CD4-positive, alpha-beta T cell treated with Interleukin-6 for 4 hours (primary cell): ENCODE measurements at places on chromosomes 1 and 21.

- DNase-seq: no peak
Observed at GRCh38 chr1:33649759-33650158, 177.3 kb downstream of the ZSCAN20 start.

DNA sequence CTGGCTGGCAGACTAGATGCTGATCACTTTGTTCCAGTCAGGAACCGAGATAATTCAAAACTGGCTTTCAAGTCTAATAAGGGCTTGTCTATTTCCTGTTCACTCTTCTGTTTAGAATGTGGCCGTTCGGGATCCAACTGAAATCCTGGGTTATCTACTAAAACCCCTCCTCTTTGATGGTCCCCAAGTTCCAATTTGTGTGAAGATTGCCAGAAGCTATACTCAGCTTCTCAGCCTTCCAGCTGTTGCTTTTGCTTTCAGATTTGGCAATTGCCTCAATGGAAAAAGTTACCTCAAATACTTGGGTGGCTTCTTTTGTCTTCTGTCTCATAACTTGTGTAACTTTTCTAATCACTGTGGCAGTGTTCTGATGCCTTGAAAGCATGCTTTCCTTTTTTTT is 43.7 kb downstream of the BTBD8 start:
- no peak for DNase-seq

DNA sequence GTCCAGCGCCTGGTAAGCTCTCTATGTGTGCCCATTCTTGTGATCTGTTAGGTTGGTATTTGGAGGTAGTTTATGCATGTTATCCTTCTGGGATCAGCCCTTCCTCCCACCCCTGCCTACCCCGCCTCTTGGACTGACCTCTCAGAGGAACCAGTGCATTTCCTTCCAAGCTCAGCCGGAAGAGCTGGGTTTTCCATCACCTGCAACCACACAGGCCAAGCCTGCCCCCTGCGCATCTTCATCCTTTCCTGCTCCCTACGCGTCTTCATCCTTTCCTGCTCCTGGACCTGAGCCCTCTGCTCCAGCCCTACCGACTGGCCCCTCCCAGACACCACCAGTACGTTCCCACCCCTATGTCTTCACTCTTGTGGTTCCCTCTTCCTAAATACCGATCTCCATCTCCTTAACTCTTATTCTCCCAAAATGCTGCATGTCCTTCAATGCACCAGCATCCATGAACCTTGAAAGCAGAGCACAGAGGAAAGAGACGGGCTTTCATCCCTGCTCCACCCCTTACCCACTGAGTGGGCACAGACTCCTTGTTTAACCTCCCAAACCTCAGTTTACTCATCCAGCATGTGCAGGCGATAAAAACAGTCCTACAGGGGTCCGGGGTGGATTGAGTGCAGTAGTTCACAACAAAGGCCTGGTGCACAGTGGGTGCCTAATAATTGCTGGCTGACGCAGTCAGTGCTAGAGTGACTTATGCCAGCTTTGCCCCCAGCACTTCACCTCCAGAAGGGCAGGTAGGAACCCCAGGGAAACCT is 526.3 kb downstream of the MATN1 start:
- DNase-seq: no peak

GRCh38 chr1:223430236-223430635 is 37.0 kb downstream of the CCDC185 start:
- no peak for DNase-seq

DNA sequence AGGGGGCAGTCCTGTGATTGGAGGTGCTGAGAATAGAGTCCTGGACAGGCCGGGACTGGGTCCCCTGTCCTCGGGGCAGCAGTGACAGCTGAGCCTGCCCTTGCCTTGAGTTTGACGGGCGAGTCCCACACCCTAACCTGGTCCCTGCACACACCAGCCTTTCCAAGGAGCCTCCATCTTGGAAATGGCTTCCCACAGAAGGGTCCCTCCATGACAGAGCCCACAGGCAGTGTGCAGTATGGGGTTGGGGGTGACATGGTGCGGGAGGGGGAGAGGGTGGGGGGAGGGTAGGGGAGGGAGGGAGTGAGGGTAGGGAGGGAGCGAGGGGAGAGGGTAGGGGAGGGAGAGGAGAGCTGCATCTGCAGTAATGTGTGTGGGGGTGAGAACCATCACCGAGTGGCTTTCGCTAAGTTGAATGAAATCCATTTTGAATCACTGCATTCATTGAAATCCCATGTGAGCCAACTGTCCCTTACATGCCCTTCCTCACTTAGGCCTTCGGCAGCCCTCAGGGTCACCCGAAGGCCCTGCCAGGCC is 10.1 kb upstream of the TMEM52 start:
- DNase-seq: no peak

DNA sequence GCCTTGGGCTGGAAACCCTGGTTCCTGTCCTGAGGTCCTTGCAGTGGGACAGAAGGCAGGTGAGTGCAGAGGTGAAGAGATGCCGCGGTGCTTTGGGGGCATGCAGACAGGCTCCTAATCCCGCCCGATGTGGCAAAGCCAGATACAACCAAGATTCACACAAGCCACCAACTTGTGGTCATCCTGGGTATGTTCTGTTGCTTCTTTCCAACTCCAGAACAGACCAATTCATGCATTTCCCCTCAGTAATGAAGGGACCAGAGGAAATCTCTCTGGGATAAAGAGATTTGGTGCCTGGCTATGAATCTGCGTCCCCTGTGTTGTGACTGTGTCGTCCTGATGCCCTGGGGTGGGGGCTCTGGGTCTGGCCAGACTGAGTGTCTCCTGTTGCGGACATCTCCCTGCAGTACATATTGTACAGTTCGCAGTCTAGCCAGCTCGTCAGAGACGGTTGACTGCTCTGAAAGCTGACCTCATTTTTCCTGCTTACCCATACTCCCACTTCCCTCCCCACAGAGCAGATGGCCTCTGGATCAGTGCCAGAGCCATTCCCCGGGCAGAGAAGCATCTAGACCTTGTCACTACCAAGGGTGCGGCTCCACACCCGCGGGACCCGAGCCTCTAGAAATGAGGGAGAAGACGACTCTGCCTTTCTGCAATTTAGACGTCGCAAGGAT is 216.3 kb downstream of the KIF26B start:
- DNase-seq: no peak

GRCh38 chr1:24151175-24151533 is 8.2 kb upstream of the IL22RA1 start:
- DNase-seq: no peak

DNA sequence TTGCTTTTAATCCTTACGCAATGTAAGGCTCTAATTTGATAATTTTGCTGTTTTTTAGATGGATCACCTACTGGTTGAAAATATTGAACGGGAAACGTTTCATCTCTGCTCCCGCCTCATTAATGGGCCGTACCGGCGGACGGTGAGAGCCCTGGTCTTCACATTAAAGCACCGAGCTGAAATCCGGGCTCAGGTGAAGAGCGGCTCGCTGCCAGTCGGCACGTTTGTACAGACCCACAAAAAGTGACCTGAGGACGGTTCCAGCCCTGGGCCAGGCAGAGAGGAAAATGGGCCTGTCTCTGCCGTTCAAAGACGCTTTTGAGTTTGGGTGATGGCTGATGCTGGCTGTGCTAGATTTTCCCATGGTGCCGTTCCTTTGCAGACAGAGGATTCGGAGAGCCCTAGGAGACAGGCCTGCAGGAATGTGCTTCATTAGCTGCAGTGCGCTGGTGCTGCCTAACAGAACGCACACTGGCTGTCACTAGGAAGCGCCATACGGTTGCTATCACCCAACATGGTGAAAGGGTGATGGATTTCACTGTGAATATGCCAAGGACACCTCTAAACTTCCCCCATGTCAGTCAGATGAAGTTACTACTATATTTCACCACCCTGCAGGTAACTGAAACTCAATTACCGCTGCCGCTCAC is 42.9 kb downstream of the TCEANC2 start:
- no peak for DNase-seq

DNA sequence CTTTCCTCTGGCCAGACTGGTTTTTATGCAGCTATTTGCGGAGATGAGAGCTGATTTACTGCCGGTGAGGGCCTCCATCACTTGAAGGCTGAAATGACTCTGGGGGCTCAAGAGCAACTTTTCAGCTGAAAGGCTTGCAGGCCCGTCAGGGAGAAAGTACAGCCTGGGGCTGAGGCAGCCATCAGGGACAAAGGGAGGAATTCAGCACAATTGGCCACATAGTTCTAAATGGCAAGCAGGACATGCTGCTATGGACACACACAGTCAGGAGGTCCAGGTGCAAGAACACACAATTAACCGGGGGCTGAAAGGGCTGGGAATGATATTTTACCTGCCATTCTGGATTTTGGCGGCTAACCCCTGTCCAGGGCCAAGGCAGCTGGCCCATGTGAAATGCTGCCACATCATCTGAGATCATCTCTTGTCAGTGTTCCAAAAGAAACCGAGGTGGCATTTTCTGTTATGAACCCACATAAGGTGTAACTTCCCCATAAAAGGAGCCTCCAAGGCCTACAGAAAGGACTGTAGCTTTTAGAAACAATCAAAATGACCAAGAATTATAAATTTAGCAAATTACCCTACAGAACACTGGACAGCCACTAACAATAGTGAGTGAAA is 58.2 kb downstream of the LMX1A start:
- no peak for DNase-seq

DNA sequence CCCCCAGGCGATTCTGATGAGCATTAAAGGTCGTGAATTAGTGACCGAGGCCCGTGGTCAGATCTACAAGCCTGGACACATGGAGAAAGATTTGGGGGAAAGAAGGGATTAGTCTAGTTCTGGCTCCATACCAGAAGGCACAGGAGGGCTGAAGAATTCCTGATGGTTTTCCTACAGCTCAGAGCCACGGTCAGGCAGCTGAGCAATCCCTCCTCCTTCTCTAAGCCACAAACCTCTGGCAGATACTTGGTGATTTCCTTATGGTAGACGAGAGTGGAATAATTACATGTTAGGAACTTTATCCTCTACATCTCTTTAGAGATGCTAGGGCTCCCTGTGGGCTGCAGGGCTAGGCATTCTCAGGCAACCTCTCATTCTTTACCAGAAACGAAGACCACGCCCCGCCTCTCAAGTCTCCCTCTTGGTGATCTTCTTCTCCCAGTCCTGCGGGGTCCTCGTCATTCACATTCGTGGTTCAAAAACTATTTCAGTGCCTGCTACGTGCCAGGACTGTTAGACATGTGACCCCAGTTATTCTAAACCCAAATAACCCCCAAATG is 20.5 kb upstream of the ZBTB18 start:
- DNase-seq: no peak

GRCh38 chr1:222136869-222137268 is 395.0 kb upstream of the DUSP10 start:
- no peak for DNase-seq

DNA sequence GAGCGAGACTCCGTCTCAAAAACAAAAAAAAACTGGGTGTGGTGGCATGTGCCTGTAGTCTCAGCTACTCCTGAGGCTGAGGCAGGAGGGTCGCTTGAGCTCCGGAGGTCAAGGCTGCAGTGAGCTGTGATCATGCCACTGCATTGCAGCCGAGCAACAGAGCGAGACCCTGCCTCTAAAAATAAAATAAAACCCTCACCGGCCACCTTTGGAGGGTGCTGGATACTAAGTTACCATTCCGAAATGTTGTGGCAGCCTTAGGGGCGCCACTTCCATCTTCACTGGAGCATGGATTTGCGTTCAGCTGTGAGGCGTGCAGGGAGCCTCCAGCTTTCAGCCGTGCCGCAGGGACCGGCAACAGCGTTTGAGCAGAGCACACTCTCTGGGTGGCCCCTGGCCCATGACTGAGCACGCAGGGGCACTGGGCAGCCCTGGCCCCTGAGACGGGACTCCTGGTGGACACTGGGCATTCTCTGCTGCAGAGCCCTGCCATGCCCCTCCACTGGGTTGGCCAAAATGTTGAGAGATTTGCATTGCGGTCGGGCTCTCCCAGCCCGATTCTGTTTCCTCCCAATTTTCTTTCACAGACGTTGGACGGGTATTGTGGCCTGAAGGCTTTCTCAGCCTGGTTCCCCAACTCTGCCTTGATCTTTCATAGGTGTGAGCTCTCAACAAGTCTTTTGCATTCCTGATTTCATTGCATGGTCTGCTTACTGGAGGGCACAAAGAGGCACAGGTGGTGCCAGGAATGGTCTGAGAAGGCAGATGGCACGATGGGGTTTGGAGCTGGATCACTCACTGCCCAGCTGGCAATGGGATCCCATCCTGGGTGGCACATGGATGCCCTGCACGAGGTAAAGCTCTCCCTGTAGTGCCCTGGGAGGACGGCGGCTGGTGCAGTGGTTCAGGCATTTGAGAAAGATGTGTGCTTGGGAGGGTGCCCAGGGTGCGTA is 5.8 kb upstream of the CFAP74 start:
- DNase-seq: no peak

DNA sequence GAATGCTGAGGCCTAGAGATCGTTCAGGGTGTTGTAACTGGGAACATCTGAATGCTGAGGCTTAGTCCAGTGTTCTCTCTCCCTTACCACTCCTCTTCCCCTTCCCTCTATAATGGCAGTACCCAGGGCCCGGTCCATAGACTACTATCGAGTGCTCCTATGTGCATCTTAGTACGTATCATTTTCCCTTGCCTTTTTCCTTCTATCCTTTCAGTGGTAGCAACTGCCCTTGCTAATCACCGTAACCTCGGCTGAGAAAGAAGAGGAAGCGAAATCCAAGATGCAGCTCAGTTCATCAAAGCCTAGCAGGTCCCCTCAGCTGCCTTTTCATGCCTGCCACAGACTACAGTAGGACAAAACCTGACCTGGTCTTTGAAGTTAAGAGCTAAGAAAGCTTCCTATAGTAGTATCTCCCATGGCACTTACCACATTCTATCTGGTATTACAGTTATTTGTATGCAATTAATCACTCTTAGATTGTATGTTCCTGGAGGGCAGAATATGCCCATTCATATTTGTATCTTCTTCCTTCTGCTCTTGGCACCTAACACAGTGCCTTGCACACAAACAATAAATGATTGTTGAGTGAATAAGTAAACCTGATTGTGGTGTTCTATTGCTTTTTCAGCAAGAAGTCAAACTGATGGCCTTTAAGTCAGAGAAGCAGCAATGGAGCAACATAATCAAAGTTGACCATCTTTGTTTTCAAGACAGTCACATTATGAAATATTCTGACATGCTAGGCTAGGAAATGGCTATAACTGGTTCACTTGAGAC is 22.4 kb downstream of the CNIH4 start:
- peak; percentile 13 for DNase-seq
